ENCODE measurements at places on chromosomes 11 and 22.

- DNase-seq, result no peak
Observed at GRCh38 chr11:114478001-114478410, 38.7 kb downstream of the REXO2 start.

DNA sequence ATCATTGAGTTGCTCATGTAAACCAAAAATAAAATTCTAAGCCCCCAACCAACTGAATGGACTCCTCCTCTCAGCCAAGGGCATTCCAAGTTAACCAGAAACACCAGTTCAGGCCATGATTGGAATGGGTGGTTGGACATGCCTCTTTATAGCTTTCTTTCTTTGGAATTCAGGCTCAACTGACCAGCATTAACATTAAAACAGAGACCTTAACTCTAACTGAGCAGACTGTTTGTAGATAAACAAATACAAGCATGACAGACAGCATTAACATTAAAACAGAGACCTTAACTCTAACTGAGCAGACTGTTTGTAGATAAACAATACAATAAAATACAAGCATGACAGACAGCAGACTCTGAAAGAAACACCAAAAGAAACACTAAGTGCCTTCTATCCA lies 278.2 kb downstream of the DLG2 start:
- no peak for DNase-seq

DNA sequence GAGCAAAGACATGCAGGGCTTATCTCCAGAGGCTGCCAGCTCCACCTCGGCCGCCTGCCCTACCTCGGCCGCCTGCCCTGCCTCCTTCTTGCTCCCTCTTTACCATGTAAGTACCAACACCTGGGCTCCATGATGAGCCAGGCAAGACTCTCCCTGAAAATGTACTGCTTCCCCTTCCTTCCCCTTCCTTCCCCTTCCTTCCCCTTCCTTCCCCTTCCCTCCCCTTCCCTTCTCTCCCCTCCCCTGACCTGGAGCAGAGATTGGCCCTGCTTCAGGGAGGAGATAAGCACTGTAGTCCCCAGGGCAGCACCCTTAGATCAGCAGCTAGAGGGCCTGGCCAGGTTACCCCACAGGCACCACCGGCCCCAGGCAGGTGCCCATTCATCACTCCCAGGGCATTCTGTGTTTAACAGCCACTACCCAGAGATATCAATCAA lies 25.4 kb upstream of the ADORA2A start:
- DNase-seq, result no peak

DNA sequence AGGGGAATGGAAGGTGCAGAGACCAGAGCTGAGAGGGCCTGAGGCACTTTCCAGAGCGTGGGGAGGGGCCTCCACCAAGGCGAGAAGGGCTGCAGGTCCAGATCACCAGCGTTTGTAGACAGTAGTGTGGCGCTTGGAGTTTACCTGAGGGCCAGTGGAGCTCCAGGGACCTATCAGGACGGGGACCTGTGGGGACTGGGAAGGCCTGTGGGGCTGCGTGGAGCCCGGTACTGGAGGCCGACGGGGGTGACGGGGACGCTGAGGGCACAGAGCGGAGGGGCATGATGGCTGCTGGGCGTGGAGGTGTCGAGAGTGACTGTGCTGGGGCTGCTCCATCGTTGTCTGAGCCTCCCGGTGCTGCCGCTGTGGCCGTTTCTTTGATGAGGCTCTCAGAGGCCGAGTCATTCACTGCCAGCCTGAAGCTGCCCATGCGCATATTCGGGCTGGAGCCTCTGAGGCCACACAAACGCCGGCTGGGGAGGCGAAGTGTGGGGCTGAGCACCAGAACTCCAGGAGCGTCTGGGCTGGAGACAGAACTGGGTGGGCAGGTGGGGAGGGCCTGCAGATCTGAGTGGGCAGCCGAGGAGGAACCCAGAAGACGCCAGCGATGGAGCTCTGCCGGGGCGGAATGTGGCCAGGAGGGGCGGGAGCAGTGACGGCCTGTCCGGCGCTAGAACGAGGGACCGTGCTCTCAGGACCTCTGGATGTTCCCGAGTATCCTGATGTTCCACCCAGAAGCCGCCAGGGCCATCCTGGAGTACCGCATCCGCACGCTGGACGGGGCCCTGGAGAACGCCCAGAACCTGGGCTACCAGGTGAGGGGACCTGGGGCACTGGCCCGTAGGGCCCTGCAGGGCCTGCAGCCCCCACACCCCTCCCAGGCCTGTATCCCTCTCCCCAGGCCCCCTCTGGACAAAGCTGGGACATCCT lies 2.6 kb downstream of the PGGHG start:
- DNase-seq, result peak; percentile 24

GRCh38 chr11:69260622-69261021 lies 33.3 kb upstream of the MYEOV start:
- no peak for DNase-seq

GRCh38 chr11:488062-488461 lies 19.0 kb downstream of the RNH1 start:
- no peak for DNase-seq

GRCh38 chr22:25554238-25554671 lies 10.2 kb upstream of the GRK3 start:
- DNase-seq, result no peak

DNA sequence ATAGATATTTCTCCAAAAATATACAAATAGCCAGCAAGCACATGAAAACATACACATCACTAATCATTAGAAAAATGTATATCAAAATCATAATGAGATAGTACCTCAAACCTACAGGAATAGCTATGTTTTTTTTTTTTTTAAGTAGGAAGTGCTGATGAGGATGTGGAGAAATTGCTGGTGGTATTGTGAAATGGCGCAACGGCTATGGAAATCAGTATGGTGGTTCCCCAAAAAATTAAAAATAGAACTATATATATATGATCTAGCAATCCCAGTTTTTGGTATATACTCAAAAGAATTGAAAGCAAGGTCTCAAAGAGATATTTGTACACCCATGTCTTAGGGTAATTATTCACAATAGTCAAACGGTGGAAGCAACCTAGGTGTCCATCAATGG lies 46.0 kb upstream of the HIPK3 start:
- DNase-seq, result no peak

- no peak for DNase-seq
Observed at GRCh38 chr11:71486320-71486719, 33.3 kb downstream of the NADSYN1 start.

GRCh38 chr11:99742501-99742900 lies 721.8 kb downstream of the CNTN5 start:
- DNase-seq, result no peak

GRCh38 chr22:40348025-40348658 lies 1.8 kb downstream of the ADSL start:
- peak; percentile 72 for DNase-seq

DNA sequence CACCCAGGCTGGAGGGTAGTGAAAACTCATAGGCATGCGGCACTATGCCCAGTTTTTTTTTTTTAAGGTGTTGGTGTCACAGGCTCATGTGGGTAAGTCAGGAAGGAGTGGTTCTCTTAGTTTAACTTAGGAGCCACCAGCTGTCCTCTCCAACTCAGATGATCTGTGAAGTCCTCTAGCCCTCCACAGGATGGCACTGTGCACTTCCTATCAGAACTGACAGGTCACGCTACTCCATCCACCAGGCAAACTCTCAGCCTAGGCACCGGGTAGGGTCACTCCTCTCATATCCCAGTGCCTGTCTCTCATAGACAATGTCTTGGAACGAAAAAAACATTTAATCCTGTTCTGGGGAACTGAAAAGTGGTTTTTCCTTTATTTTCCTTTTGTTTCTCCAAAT lies 16.5 kb downstream of the NAP1L4 start:
- no peak for DNase-seq

DNA sequence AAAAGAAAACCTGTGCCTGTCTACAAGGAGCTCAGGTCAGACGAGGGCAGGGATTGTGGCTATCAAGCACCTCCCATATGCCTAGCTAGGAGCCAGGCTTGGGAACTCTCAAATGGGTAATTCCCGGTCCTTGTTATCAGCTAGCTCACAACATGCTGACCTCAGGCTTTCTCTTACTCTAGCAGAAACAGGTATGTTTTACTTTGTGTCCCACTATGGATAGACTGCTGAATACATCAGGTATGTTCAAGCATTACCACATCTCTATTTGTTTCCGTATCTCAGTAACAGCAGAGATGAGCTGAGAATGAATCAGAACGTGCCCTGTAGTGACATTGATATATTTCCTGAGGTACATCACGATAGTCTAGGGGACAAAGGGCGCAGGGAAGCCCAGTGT lies 29.4 kb downstream of the SHISA8 start:
- no peak for DNase-seq

GRCh38 chr11:69836401-69836800 lies 17.2 kb upstream of the FGF3 start:
- no peak for DNase-seq

DNA sequence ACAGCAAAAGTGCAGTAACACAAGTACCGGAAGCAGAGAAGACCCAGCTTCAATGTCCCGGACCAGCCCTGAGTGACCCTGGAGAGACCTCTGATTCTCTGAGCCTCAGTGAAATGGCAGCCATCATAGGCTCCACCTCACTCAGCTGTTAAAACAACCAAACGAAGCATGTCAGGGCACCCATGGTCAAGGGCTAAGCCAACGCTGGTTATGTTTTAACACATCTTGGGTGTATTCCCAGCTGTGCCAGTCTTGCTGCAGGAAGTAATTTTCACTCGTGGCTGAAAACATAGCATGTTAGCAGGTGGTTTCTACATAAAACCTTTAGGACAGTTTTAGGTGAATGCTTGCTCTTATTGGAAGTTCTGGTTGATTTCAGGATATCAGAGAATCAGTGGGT lies 30.9 kb downstream of the LMO2 start:
- no peak for DNase-seq

DNA sequence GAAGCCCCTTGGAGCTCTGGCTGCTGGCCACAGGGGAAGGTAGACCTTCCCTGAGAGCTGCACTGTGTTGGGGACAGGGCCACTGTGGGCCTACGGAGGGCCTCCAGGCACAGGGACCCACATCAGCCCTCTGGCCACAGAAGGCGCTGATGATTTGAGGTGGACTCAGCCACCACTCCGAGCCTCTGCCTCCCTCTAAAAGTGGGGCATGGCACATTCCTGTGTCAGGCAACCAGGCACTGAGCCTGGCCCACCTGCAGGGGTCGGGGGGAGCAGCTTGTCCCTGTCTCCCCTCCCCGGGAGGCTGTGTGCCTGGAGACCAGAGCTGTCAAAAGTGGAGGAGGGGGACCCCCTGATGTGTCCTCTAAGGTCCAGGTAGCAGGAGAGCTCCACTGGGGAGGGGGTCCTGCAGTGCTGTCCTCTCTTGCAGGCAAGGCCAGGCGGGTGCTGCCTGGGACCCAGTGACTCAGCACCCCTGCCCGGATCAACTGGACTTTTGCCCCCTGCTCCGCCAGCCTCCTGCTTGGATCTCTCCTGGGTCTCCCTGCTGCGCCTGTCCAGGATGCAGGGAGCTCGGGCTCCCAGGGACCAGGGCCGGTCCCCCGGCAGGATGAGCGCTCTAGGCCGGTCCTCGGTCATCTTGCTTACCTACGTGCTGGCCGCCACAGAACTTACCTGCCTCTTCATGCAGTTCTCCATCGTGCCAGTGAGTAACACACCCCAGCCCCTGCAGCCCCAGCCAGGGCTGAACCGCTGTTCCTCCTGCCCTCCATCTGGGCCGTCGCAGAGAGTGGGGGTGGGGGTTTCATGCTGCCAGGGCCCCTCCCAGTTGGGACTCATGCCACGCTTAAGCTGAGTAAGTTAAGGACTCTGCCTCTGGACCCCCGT lies 17.5 kb upstream of the CDKN1C start:
- DNase-seq, result no peak

DNA sequence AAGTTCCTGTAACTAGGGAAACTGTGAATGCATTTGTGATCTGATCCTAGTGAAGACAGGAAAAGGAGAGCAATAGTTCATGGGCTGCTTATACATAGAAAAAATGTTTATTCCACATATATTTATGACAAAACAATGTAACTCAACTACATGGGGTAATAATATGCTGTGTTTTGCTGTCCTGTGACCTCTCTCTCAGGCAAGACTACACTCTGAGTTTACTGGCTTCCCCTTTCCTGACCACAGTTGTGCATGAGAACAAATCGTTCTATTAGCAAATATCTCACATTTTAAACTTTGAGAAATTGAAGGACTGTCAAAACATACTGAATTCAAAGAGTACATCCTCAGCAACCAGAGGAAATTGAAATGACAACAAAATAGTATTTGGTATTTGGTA lies 161.9 kb upstream of the TRPC6 start:
- DNase-seq, result no peak

- peak; percentile 66 for DNase-seq
Observed at GRCh38 chr11:122850076-122850631, 11.9 kb downstream of the CRTAM start.

GRCh38 chr11:78820741-78821140 lies 246.1 kb upstream of the NARS2 start:
- no peak for DNase-seq

DNA sequence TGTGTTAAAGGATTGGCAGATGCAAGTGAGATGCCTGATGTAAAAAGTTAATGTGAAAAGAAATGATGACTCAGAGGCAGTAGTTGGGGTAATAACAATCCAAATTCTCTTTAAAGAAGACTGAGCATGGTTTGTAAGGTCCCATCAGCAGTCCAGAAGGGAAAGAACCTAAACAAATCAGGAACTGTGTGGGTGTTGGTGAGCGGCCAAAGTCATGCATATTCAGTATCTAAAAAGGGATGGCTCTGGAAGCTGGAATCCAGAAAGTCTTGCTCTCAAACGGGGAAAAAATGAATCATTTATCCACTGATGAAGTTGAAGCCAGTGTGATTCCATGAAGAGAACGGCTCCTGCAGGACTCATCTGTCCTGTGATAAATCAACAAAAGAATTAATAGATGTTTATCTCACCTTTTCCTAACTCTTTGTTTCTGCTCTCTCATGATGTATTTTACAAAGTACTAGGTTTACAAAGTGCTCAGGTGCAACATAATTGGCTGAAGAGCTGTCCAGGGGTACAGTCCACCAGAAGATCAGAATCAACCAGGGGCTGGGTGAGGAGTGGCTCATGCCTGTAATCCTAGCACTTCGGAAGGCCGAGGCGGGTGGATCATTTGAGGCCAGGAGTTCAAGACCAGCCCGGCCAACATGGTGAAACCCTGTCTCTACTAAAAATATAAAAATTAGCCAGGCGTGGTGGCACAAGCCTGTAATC lies 20.5 kb upstream of the SORL1-AS1 start:
- DNase-seq, result no peak

All from activated T-cell treated with anti-CD3 and anti-CD28 coated beads, Interleukin-2, amount 50 U/mL, for 24 hours (primary cell).